Fibroblast of pulmonary artery (primary cell): ENCODE measurements at places on chromosomes 5 and 9.
A peak's percentile ranks its signal among the peaks of the same experiment; 100 is the strongest.

DNA sequence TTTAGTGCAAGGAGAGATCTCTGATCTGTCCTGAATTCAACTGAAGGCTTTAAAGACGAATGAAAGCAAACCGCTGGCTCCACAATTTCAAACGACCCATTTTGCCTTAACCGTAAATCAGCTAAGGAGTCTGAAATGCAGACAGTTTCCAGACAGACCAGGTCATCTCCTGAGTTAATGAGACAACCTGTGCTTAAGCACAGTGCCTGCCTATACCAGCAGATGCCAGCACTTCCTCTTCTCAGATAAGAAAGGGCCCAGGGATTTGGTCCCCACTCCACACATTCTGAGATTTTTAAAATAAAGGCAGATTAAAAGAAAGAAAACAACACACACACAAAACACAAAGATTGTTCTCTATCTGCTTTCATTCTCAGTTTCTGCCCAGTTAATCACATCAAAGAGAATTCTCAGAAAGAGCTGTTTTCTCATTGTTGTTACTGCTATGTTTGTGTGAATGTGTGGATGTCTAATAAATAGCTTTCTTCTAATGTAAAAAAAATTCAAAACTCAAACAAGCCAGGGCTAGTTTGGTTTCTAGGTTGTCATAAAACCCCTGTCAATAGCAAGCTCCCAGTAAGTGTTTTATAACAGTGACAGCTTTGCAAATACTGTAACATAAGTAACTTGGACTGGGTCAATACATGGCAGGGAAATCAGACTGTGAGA lies 157.7 kb upstream of the SLC24A2 start:
- peak; percentile 51 for DNase-seq

GRCh38 chr9:77885104-77885672 lies 146.4 kb downstream of the GNAQ start:
- DNase-seq, result no peak

DNA sequence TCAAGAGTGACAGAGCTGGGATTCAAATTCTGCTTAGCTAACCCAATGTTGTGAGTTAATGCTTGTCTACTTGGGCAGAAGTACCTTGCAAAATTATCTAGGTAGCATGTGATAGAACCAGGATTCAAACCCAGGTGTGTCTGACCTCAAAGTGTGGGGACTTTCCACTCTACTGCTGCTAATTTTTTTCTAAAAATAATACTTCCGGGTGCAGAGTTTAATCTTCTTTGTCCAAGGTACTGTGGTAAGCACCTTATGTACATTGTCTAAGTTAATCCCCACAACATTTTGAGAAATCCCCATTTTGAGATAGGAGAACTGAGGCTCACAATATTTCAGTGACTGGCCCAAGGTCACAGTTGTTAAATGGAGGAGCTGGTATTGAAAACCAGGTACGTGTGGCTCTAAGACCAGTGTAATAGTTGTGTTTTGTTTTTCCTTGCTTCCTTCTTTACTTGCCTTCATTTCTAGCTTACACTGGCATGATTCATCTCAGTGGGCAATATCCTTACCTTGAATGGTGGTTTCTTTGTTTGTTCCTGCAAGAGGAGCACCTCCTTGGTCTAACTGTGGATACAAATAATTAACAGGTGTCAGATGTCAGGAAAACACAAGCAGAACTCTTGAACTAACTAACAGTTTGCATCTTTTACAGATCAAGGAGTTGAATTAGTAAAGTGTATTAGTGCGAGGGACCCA lies 7.5 kb downstream of the ALDOB start:
- DNase-seq, result no peak

DNA sequence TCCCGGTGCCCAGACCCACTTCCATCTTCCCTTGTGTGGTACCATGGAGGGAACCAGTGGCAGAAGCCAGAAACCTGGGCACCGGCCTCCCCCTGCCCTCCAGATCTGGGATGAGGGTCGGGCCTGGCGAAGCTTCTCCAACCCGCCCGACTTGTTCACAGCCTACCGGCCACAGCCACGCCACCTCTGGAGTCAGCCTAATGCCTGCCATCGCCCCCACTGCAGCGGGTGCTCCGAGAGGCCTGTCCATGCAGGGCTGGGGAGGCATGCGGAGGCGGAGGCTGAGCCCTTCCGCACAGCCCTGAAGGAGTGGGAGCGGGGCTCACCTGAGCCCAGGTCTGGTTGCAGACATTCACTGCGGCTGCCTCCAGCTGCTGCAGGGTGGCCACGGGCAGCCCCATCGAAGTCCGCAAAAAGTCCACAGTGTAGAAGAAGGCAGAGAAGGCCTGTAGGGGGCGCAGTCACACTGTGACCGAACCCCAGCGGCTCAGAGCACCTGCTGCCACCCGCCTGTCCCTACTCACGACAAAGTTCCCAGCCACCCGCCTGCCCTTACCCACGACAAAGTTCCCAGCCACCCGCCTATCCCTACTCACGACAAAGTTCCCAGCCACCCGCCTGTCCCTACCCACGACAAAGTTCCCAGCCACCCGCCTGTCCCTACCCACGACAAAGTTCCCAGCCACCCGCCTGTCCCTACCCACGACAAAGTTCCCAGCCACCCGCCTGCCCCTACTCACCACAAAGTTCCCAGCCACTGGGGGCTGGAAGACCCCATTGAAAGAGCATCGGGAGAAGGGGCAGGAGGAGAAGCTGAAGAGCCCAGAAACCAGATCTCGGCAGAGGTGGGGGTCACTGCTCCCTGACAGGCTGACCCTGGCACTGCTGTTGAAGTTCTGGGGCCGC lies 3.8 kb upstream of the NPDC1 start:
- peak; percentile 52 for DNase-seq

GRCh38 chr5:169273451-169273850 lies 27.5 kb downstream of the SLIT3 start:
- DNase-seq, result no peak

GRCh38 chr5:80962630-80963520 lies 2.7 kb downstream of the RASGRF2 start:
- DNase-seq, result no peak
